ENCODE measurements at places on chromosomes 16 and 17. TPM values are rescaled to one million over a fixed set of nuclear protein-coding genes. Genes with fewer than 3 reads are reported as not detected.

GP1BA gene
- total RNA-seq: not detected

KRTAP4-1 gene
- total RNA-seq: not detected

CCDC40 gene
- total RNA-seq: 11.6 TPM

- H3K4me1 ChIP-seq: no peaks in the 10 kb centered on the region
- no peak overlapping the region for H3K4me3 ChIP-seq
- H3K27me3 ChIP-seq: peaks cover 5% of the 10 kb centered on the region
- no peaks in the 10 kb centered on the region for H3K36me3 ChIP-seq
Observed at GRCh38 chr17:64920419-64921172, 1.3 kb upstream of the LRRC37A3 start.

- no peak overlapping the region for H3K4me3 ChIP-seq
- H3K4me1 ChIP-seq: peaks cover 10% of the 10 kb centered on the region
- no peak for DNase-seq
- H3K36me3 ChIP-seq: no peaks in the 10 kb centered on the region
- H3K27me3 ChIP-seq: no peaks in the 10 kb centered on the region
- no peak overlapping the region for H3K27ac ChIP-seq
Observed at GRCh38 chr16:85488414-85488813, 124.7 kb upstream of the GSE1 start.

GRCh38 chr16:88417684-88418476 lies 35.1 kb downstream of the ZNF469 start:
- H3K4me1 ChIP-seq: no peaks in the 10 kb centered on the region
- H3K27me3 ChIP-seq: no peaks in the 10 kb centered on the region
- H3K27ac ChIP-seq: no peak overlapping the region
- no peak overlapping the region for H3K4me3 ChIP-seq
- H3K36me3 ChIP-seq: no peaks in the 10 kb centered on the region
- no peak for DNase-seq

DNA sequence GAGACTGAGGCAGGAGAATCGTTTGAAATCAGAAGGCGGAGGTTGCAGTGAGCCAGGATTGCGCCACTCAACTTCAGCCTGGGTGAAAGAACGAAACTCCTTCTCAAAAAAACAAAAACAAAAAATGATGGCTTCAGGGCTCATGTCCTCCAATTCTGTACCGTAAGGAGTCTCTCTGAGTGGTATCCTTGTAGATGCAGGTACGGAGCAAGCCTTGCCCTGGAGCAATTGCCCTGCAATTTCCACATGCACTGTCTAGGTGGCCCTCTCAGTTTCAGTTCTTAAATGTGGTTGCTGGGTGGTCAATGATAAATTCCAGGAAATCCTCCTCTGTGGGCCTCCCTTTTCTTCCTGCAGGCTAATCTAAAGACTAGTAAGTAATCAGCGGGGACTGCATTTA lies 10.6 kb downstream of the TMEM238L start:
- DNase-seq: no peak
- no peaks in the 10 kb centered on the region for H3K36me3 ChIP-seq
- peaks cover 7% of the 10 kb centered on the region for H3K4me1 ChIP-seq
- H3K4me3 ChIP-seq: no peak overlapping the region
- H3K27me3 ChIP-seq: no peaks in the 10 kb centered on the region

GRCh38 chr17:38898812-38899348 lies 26.5 kb upstream of the LASP1NB start:
- no peak overlapping the region for H3K27ac ChIP-seq
- peaks cover 20% of the 10 kb centered on the region for H3K36me3 ChIP-seq
- no peak overlapping the region for H3K4me3 ChIP-seq
- H3K4me1 ChIP-seq: no peaks in the 10 kb centered on the region
- no peaks in the 10 kb centered on the region for H3K27me3 ChIP-seq

- H3K4me1 ChIP-seq: no peaks in the 10 kb centered on the region
- H3K27ac ChIP-seq: no peak overlapping the region
- no peak overlapping the region for H3K4me3 ChIP-seq
- H3K27me3 ChIP-seq: no peaks in the 10 kb centered on the region
- no peaks in the 10 kb centered on the region for H3K36me3 ChIP-seq
Observed at GRCh38 chr16:86771506-86772460, 193.4 kb downstream of the FOXL1 start.

DNA sequence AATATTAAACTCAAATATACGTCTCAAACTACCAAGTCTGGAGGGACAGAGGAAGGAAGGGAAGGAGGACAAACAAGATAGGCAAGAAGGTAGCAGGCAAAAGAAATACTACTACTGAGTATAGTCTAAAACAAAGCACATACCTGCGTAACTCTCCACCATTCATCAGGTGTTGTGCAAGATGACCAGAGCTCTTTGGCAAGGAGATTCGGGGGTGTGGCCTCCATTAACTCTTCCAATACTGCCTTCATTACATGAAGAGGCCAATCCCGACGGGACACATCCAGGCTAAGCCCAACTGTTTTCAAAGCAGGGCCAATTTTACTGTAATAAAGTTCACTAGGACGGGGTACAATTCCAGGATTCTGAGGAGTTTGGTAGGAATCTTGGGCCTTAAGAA lies 38.2 kb upstream of the ARL6IP1 start:
- peaks cover 71% of the 10 kb centered on the region for H3K36me3 ChIP-seq
- H3K27ac ChIP-seq: no peak overlapping the region
- no peak for DNase-seq
- H3K4me1 ChIP-seq: no peaks in the 10 kb centered on the region
- no peak overlapping the region for H3K4me3 ChIP-seq
- H3K27me3 ChIP-seq: no peaks in the 10 kb centered on the region

Measured in H1 (cell line).